Activated T-helper 1 cell treated with anti-CD3 and anti-CD28 coated beads, Interleukin-2, amount 50 U/mL, for 16 hours (primary cell): ENCODE measurements at places on chromosomes 16 and 17.
A peak's percentile ranks its signal among the peaks of the same experiment; 100 is the strongest.

- DNase-seq: no peak
Measured at GRCh38 chr17:80956321-80957190, 35.1 kb upstream of the CHMP6 start.

DNA sequence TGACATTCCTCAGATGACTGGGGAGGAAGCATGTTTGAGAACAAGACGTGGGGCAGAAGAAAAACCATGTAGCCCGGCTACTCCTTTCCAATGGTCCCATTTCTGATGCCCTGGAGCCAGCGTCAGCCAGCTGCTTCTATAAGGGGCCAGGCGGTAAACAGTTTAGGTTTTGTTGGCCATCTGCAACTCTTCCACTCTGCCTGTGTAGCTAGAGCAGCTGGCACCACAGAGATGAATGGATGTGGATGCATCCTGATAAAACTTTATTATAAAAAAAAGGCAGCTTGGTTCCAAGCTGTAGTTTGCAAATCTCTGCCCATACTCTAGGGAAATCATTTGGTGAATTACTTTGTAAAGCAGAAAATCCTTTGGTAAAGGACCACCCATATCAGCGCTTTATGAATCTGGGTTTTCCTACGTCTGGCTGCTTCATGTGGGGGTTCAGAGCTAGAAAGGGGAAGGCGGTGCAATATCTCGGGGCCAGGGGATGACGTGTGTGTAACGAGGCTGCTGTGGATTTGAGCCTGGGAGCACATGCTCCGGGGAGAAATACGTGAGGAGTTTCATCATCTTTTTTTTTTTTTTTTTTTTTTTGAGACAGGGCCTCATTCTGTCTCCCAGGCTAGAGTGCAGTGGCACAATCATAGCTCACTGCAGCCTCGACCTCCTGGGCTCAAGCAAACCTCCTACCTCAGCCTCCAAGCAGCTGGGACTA is 3.4 kb upstream of the SRL start:
- DNase-seq: no peak

GRCh38 chr17:61294777-61295176 is 104.9 kb upstream of the TBX2 start:
- no peak for DNase-seq

- no peak for DNase-seq
Measured at GRCh38 chr16:72884037-72884436, 163.9 kb downstream of the ZFHX3 start.

DNA sequence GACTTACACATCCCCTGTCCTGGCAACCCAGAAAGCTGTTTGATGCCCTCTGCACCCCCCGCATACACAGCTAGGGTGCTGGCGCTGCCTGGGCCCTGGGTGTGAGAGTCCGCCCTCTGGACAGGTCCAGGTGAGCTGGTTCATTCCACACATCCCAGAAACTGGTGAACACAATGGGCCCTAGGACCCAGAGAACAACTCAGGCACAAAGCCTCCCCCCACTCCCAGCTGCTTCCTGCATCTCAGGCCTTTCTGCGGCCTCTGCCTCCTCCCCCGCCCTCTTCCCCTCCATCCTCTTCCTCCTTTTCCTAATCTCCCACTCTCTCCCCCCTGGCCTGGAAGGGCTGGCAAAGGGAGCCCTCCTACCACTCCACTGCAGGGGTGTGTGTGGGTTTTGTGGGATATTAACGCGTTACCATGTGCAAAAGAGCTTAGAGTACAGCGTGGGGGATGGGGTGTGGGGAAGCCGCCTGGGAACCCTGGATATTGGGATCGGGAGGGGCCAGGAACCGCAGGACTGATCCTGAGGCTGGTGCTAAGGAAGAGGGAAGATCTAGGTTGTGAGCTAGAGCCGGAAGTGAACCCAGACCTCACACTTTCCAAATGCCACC is 1.6 kb upstream of the PPP1R9B start:
- DNase-seq: no peak

DNA sequence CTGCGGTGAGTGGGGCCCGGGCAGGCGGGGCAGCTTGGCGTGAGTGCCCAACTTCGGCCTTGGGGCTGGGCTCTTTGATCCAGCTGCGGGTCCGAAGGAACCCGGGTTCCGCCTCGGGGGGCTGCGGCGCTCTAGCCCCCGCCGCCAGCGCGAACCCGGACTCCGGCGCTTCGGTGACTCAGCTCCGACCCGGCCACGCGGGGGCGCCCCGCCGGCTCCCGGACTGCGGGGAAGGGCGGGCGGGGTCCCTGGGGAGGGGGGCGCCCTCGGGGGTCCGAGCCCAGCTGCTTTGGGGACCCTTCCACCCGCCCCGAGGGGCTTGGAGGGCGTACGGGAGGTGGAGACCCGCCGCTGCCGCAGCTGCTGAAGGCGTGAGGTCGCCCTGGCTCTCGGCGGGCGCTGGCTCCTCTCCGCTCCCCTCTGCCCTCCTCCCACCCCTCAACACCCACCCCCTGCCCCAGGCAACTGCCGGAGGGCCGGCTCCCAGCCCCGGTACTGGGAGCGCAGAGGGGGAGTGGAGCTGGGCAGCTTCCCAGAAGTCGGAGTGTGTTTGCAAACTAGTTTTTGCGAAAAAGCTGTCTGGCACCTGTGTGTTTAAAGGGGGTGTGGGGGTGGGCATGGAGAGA is 516 bp downstream of the CPNE2 start:
- DNase-seq: peak; percentile 17

DNA sequence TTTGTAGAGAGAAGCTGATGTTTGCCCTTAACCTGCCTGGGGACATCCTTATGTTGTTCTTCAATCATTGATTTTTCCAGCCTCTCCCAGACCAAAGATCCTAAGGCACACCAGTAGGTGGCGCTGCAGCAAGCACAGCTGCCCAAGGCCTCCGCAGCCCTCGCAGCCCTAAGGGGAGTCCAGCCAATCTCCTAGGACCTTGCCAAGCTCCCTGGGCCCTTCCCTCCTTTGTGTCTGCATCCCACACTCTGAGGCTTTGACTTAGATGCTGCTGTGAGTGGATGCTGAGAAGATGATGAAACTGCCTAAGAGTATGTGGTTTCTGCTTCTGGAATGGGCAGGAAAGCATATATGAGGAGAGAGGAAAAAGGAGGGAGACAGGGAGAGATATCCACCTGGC is 47.1 kb downstream of the SPACA3 start:
- DNase-seq: no peak

GRCh38 chr17:65147955-65148354 is 10.8 kb downstream of the RGS9 start:
- no peak for DNase-seq

DNA sequence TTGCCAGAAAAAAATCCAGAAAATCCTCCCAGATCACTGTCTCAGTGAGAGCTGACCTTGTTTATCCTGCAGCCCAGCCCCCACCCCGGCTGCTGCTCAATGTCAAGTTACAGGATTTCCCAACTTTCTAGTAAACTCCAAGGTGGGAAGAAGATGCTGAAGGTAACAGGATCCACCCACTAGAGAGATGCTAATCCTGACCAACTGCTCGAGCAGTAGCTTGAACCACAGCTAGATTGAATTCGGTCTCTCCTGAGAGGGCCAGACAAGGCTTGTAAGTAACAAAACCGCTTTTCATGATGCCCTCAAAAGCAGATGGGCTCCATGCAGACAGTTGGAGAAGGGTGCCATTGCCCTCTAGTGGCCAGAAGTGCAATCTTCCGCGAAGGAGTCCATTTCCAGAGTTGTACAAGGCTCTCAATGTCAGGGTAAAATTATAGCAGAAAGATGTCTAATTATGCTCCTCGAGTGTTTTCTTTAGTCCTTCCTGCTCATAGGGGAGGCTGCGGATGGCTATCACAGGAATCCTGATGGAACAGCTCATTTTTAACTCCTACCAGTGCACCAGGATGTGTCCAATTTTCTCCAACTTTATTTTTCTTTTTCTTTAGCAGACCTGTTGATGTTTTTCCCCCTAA is 3.9 kb downstream of the CDH11 start:
- DNase-seq: no peak

GRCh38 chr16:19515757-19516156 is 6.1 kb downstream of the GDE1 start:
- no peak for DNase-seq

GRCh38 chr16:85245307-85246172 is 133.3 kb upstream of the CIBAR2 start:
- peak; percentile 6 for DNase-seq

GRCh38 chr17:61809816-61810392 is 53.4 kb downstream of the BRIP1 start:
- DNase-seq: no peak

GRCh38 chr17:81422776-81423697 is 27.8 kb downstream of the BAHCC1 start:
- DNase-seq: no peak

DNA sequence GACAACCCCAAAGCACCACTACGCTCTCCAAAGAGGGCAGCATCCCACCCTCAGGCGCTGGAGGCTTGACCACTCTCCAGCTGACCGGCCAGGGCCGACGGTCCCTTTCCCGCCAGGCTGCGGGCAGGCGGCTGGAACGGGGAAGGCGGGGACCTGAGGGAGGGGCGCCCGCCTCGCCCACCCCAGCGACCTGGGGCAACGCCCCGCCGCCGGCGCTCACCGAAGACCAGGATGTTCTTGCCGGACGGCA is 431 bp downstream of the DYNC1LI2 start:
- no peak for DNase-seq

DNA sequence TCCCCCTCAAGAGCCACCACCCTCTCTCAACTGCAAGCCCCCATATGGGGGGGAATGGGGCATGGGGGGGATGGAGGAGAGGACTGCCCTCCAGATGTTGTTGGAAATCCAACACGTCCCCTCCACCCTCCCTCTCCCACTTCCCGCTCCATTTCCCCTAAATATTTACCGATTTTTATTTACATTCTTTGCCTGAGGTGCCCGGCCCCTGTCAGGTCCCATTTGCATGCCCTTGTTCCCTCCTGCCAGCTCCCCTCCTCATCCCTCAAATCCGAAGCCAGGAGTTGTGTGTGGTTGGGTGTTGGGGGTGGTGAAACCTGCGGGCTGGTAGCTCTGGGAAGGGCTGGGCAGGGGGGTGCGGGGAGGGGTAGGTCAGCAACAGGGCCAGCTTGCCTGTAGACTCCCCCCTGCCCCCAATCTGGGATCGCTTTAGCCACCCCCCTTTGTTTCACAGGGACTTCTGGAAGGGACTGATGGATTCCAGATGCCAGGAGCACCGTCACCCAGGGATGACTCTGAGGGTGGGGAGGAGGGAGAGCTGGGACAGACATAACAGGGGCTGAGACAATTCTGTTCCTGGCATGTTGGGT is 39.7 kb upstream of the NGFR start:
- no peak for DNase-seq

- DNase-seq: no peak
Measured at GRCh38 chr17:72169823-72170222, 49.0 kb downstream of the SOX9 start.

DNA sequence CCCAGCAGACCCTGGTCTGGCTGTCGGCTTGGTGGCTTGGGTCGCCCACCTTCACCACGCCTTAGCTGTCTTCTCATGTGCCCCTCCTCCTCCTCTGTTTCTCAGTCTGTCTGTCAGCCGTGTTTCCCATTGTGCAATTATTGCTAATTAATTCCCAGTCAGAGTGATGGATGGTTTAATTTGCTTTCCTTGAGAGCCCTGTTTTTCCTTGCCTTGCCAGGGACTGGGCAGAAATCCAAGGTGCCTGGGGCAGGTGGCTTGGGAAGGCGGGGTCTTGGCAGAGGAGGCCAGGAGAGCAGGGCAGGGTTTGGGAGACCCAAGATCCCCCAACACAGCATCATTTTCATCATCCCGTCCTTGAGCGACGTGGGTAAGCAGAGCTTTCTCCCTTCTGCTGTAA is 21.3 kb downstream of the NECAB2 start:
- no peak for DNase-seq

- DNase-seq: peak; percentile 77
Measured at GRCh38 chr16:89115216-89115861, 21.7 kb downstream of the ACSF3 start.

DNA sequence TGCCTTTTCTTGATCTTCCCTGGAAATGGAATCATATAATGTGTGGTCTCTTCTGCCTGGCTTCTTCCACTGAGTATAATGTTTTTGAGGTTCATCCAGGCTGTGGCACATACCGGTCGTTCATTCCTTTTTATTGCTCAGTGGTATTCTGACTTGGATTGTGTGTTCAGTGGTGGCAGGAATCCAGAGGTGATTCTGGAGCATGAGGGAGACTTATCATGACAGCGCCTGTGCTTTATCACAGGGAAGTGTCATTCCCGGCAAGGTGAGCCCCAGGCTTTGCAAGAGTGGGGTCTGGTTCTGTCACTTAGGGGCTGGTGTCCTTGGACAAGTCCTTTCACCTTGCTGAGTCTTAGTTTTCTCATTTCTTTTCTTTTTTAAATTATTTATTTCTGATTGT is 53.0 kb downstream of the IRX3 start:
- no peak for DNase-seq

DNA sequence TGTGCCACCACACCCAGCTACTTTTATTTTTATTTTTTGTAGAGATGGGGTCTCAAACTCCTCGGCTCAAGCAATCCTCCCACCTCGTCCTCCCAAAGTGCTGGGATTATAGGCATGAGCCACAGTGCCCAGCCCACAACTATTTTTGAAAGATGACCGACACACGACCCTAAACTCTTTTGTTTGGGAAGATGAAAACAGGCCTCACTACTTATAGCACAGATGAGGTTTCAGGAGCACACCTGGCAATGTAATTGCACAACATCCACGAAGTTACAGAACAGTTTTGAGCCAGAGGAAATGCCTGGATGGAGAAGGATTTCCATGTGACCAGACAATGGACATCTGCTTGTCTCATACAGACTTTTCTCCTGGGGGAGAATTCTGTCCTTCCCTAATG is 43.4 kb upstream of the PRSS54 start:
- no peak for DNase-seq

DNA sequence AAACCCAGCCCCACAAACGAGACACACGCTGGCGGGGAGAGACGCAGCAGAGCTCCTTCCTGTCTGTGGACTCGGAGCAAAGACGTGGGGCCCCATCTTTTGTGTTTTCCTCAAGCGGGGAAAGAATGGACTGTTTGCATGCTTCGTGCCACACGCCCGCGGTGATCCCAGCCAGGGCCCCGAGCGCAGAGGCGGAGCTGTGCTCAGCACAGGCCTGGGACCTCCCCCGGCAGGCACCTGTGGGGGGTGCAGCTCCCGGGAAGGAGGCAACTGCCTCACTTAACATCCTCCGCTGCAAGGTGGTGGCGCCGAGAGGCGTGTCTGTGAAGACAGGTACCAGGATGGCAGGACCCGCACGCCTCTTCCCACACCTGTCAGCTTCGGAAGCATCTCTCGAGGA is 19.1 kb downstream of the TRARG1 start:
- peak; percentile 23 for DNase-seq

- no peak for DNase-seq
Measured at GRCh38 chr17:2500446-2500845, 11.2 kb downstream of the METTL16 start.
